ENCODE measurements at places on chromosomes 1 and 21.

DNA sequence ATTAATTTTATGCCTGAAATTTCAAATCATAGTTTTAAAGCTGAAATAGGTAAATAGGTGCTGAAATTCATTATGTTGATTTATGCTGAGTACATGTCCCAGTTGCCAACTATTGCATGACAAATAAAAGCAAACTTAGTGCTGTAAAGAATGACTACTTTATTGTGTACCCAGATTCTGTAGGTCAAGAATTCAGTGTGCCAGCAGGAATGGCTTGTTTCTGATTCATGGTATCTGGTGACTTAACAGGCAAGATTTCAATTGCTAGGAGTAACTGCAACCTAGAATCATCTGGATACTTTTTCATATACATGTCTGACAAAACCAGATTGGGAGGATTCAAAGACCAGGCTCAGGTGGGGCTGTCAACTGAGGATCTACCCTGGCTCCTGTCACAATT lies 678.4 kb upstream of the ADAMTS5 start:
- DNase-seq: no peak

DNA sequence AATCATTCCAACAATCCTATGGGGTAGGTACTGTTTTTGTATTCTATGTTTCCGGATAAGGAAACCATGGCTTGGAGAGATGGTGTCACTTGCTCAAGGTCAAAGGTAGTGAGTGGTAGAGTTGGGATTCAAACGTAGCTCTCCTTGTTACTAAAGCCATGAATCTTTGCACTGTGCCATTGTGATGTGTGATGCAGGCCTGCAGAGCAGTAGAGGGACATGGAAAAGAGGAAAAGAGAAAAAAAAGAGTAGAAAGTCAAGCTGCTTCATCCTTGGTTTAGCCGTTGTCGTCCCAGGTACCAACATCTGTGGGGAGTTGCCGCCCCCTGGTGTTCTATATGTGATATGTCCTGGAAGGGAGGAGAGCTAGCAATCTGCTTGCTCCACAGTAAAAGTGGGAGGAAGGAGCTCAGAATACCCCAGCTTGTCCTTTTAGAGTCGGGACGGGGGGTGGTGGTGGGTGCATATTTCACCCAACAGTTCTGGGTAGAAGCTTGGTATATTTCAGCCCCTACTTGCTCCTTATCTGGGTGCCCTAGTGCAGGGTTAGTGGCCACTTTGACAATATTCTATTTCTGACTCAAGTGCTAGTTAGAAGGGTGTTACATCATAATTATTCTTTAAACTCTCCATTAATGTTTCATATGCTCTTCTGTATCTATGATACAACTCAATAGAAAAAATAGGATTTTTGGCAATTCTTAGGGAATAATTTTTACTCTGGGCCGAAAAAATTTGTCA lies 98.4 kb downstream of the EBNA1BP2 start:
- peak; percentile 84 for DNase-seq

GRCh38 chr1:40423264-40423642 lies 27.0 kb upstream of the ZFP69B start:
- no peak for DNase-seq

DNA sequence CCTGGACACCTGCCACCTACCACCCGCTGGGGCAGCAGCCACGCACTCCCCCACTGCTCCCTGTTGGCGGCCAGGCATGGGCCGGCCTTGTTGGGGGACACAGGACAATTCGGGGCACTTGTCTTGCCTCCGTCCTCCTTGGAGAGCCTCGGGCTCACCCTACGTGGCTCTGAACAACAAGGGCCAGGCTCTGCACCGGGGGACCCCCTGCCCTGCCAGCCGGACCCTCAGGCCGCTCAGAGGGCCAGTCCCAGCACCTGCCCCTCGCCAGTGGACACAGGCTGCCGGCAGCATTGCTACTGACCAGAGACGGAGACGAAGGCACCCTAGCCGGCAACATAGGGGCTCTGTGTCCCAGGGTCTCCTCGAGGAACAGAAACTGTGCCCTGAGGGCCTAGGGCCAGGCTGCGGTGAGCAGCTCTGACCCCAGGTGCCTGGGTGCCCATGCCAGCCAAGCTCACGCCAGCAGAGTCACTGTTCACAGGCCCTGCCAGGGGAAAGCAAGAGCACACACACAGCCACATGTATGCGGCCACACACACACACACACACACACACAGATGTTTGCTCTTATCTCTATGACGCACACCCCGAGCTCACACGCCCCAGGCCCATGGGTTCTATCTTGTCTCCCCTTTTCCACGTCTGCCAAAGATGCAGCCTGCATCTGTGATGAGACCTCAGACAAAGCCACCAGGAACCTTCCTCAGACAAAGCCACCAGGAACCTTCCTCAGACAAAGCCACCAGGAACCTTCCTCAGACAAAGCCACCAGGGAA lies 45.9 kb downstream of the MORN1 start:
- no peak for DNase-seq

- DNase-seq: no peak
Observed at GRCh38 chr1:108708691-108709660, 3.7 kb upstream of the FNDC7 start.

GRCh38 chr1:160904783-160905616 lies 20.0 kb upstream of the ITLN1 start:
- DNase-seq: no peak

- no peak for DNase-seq
Observed at GRCh38 chr1:205343431-205344065, 13.2 kb downstream of the KLHDC8A start.

DNA sequence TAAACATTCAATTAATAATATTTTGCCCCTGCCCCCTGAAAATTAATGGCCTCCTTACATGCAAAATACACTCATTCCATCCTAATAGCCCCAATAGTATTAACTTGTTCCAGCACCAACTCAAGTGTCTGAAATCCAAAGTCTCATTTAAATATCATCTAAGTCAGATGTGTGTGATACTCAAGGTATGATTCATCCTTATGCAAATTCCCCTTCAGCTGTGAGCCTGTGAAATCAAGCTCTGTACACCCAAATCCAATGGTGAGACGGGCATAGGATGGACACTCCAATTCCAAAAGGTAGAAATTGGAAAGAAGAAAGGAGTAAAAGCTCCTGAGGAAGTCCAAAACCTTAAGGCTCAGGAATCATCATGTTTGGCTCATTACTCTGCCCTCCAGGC lies 83.5 kb downstream of the HHAT start:
- no peak for DNase-seq

- DNase-seq: peak; percentile 42
Observed at GRCh38 chr1:204507317-204508105, 8.7 kb upstream of the MDM4 start.

- DNase-seq: peak; percentile 90
Observed at GRCh38 chr1:214957330-214958137, 125.0 kb upstream of the KCNK2 start.

GRCh38 chr1:94599095-94599813 lies 57.7 kb upstream of the F3 start:
- DNase-seq: no peak

- no peak for DNase-seq
Observed at GRCh38 chr1:226210571-226211176, 12.8 kb upstream of the MIXL1 start.

GRCh38 chr1:12552951-12553921 lies 64.8 kb downstream of the DHRS3 start:
- no peak for DNase-seq

GRCh38 chr1:23624440-23624839 lies 65.1 kb upstream of the ID3 start:
- no peak for DNase-seq

- peak; percentile 95 for DNase-seq
Observed at GRCh38 chr1:109493805-109494539, at the start of gene CYB561D1. Gene CYB561D1, plus strand, starts transcription at chr1:109494094. Its CDS starts 46 bp downstream, at chr1:109494140.

GRCh38 chr1:197521118-197521739 lies 253.2 kb downstream of the CRB1 start:
- peak; percentile 51 for DNase-seq

GRCh38 chr1:46532498-46533178 lies 18.8 kb downstream of the KNCN start:
- peak; percentile 92 for DNase-seq

GRCh38 chr1:166479052-166479631 lies 312.3 kb upstream of the FAM78B start:
- peak; percentile 32 for DNase-seq

DNA sequence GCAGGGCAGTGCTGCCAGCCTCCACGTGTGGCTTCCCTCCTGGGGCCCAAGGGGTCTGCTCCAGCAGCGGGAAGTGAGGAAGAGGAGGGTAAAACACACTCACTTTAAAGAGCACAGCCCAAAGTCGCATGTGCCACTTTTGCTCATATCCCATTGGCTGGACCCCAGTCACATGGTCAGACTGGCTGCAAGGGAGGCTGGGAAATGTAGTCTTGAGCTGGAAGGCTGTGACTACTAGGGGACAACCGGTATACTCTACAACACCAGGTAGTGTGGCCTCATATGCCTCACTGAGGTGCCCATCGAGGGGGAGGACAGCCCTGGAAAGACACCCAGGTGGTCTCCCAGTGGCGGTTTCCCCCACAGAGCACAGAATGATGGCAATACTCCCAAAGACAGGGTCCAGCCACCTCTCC lies 45.2 kb downstream of the CAMK2N1 start:
- DNase-seq: peak; percentile 69

GRCh38 chr1:175400766-175401165 lies 208.2 kb upstream of the KIAA0040 start:
- DNase-seq: no peak

DNA sequence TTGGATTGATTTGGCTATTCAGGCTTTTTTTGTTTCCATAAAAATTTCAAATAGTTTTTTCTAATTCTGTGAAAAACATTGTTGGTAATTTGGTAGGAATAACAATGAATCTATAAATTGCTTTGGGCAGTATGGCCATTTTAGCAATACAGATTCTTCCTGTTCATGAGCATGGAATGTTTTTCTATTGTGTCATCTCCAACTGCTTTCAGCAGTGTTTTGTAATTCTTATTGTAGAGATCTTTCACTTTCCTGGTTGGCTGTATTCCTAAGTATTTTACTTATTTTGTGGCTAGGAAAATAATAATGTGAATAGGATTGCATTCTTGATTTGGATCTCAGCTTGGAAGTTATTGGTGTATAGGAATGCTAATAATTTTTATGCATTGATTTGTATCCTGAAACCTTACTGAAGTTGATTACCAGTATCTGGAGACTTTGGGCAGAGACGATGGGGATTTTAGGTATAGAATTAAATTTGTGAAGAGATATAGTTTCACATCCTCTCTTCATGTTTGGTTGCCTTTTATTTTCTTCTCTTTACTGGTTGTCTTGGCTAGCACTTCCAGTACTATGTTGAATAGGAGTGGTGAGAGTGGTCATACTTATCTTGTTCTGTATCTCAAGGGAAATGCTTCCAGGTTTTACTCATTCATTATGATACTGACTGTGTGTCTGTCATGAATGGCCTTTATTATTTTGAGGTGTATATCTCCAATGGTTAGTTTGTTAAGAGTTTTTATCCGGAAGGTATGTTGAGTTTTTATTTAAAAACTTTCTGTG lies 57.3 kb downstream of the DRAM2 start:
- peak; percentile 11 for DNase-seq

DNA sequence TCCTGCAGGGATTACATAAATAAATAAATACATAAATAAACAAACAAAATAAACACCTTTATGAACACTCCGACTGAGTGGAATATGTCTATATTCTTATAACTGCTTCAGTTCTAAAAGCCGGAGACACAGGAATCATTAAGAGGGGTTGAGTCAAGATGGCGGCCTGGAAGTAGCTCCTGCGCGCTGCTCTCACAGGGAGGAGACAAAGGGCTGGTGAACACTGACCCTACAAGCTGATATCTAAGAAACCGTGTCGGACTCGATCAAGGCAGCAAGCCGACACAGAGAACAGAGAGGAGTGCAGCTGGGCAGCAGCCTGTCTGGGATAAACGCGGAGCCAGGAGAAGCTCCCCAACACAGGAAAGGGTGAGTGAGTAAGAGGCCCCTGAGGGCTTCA lies 1098.6 kb upstream of the NCAM2 start:
- DNase-seq: no peak

DNA sequence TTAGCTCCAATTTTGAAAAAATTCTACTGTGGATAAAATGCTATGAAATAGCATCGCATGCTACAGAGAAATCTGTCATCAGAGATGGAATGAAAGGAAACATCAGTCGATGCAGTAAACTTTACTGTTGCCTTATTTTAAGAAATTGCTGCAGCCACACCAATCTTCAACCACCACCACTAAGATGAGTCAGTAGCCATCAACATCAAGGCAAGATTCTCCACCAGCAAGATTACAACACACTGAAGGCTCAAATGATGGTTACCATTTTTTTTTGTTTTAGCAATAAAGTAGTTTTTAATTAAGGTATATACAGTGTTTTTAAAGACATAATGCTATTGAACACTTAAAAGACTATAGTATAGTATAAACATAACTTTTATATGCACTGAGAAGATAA lies 95.6 kb upstream of the JUN start:
- DNase-seq: no peak

DNA sequence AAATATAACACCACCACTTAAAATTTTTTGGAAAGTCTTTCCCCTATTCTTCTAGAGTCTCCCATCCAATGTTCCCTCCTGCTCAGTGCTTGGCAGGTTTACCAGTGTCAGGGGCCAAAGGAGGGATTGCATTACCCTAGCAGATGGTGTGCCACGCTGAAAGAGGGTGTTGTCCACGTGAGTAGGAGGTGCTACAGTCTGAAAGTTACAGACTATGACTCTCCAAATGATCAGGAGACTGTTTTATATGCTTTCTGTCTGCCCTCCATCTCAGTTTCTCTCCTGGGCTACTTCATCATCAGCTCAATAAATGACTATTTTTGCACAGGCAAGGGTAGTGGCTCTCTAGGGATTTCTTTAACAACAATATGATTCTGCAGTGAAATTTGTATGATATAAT lies 31.3 kb upstream of the ANGPTL7 start:
- DNase-seq: peak; percentile 70

GRCh38 chr1:74681851-74682250 lies 8.3 kb upstream of the ERICH3 start:
- no peak for DNase-seq

GRCh38 chr21:20572582-20572981 lies 425.6 kb upstream of the NCAM2 start:
- no peak for DNase-seq

DNA sequence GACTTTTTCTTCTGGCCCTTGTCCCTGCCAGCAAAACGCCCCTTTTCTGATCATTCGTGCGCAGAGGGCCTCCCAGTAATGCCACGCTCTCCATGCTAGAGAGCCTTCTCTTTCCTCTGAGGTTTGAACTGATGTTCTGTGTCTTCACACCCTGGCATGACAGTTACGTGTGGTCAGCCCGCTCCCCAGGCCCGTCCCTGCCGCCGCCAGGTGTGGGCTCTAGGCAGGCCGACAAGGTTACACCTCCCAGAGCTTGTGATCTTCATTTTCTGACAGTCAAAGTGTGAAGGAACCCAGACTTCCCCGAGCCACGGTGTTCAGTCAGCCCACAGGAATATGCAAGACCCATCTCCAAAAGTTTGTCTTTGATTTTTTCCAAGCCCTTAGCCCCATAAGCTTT lies 265.6 kb downstream of the TM2D1 start:
- DNase-seq: no peak

- DNase-seq: no peak
Observed at GRCh38 chr1:39751595-39751994, 12.9 kb downstream of the PPIE start.

- no peak for DNase-seq
Observed at GRCh38 chr21:42583477-42584295, 69.7 kb upstream of the PDE9A start.

Measured in AG20443 (cell line).